Esophagus muscularis mucosa (tissue), 4 donors: ENCODE measurements at places on chromosomes 2 and 18. TPM values are rescaled to one million over a fixed set of nuclear protein-coding genes. Genes with fewer than 3 reads are reported as not detected.

USP37 gene
- total RNA-seq, result 8.6 TPM

LDAH gene
- 11.4 TPM for total RNA-seq

GRP gene
- 3.5 TPM for total RNA-seq

SCN7A gene
- 66.9 TPM for total RNA-seq

SERPINB12 gene
- not detected for total RNA-seq

ABCB11 gene
- total RNA-seq, result not detected

SH2D6 gene
- not detected for total RNA-seq

SERPINB2 gene
- total RNA-seq, result not detected

ZNF385B gene
- 5.0 TPM for total RNA-seq

CTLA4 gene
- total RNA-seq, result not detected

MRO gene
- total RNA-seq, result 0.83 TPM

RNF144A gene
- total RNA-seq, result 8.0 TPM

AAK1 gene
- total RNA-seq, result 36.5 TPM

AQP12B gene
- not detected for total RNA-seq

NPPC gene
- total RNA-seq, result 0.66 TPM

ARHGAP25 gene
- total RNA-seq, result 9.3 TPM

UPP2 gene
- total RNA-seq, result not detected

KCNJ3 gene
- total RNA-seq, result 4.2 TPM

SKOR2 gene
- total RNA-seq, result not detected

RAPGEF4 gene
- 3.8 TPM for total RNA-seq

SAG gene
- not detected for total RNA-seq

ZC3H6 gene
- total RNA-seq, result 20.2 TPM

POTEI gene
- total RNA-seq, result not detected

FER1L5 gene
- total RNA-seq, result not detected

RGPD3 gene
- total RNA-seq, result 0.45 TPM

ANKRD53 gene
- total RNA-seq, result 0.66 TPM

MTCL1 gene
- 38.9 TPM for total RNA-seq

DAW1 gene
- 0.26 TPM for total RNA-seq

TMEM178A gene
- 4.9 TPM for total RNA-seq

COL6A3 gene
- total RNA-seq, result 96.2 TPM

FAM228A gene
- total RNA-seq, result 1.1 TPM

UGT1A10 gene
- not detected for total RNA-seq

TFPI gene
- total RNA-seq, result 74.2 TPM

PARD3B gene
- total RNA-seq, result 29.5 TPM

DOCK10 gene
- 7.3 TPM for total RNA-seq

SPATA3 gene
- total RNA-seq, result not detected

BCL11A gene
- 3.5 TPM for total RNA-seq

VSNL1 gene
- 2.1 TPM for total RNA-seq

SERPINB13 gene
- not detected for total RNA-seq

SLC9A2 gene
- total RNA-seq, result 0.06 TPM

HOXD8 gene
- total RNA-seq, result 3.7 TPM

TUBA3D gene
- not detected for total RNA-seq

SCYGR6 gene
- total RNA-seq, result not detected

LOXHD1 gene
- total RNA-seq, result 0.13 TPM

SCN9A gene
- total RNA-seq, result 4.2 TPM

CNRIP1 gene
- 44.4 TPM for total RNA-seq

MC4R gene
- total RNA-seq, result 1.4 TPM

LBH gene
- total RNA-seq, result 226 TPM

FHOD3 gene
- 29.9 TPM for total RNA-seq

TEKT4 gene
- not detected for total RNA-seq

PTPRN gene
- total RNA-seq, result 3.0 TPM

ASXL3 gene
- 0.66 TPM for total RNA-seq

CPO gene
- 0.32 TPM for total RNA-seq

CCDC68 gene
- 2.5 TPM for total RNA-seq

RGPD4 gene
- total RNA-seq, result not detected

SH3RF3 gene
- total RNA-seq, result 17.5 TPM

ITGB6 gene
- not detected for total RNA-seq

SNX17 gene
- 151 TPM for total RNA-seq
